ENCODE measurements at places on chromosomes 1 and 21.
A peak's percentile ranks its signal among the peaks of the same experiment; 100 is the strongest.

GRCh38 chr1:62794053-62794452 lies 10.1 kb downstream of the ATG4C start:
- no peaks in the 10 kb centered on the region for H3K4me1 ChIP-seq
- H3K27me3 ChIP-seq: no peaks in the 10 kb centered on the region
- no peak overlapping the region for H3K4me3 ChIP-seq
- H3K36me3 ChIP-seq: no peaks in the 10 kb centered on the region
- DNase-seq: no peak

GRCh38 chr1:173590557-173590956 lies 12.3 kb downstream of the SLC9C2 start:
- no peak overlapping the region for H3K27ac ChIP-seq
- no peaks in the 10 kb centered on the region for H3K4me1 ChIP-seq
- H3K27me3 ChIP-seq: no peaks in the 10 kb centered on the region
- H3K4me3 ChIP-seq: no peak overlapping the region

GRCh38 chr1:197222025-197222685 lies 45.9 kb upstream of the CRB1 start:
- H3K4me3 ChIP-seq: no peak overlapping the region
- no peak overlapping the region for H3K27ac ChIP-seq
- no peaks in the 10 kb centered on the region for H3K4me1 ChIP-seq
- DNase-seq: no peak

DNA sequence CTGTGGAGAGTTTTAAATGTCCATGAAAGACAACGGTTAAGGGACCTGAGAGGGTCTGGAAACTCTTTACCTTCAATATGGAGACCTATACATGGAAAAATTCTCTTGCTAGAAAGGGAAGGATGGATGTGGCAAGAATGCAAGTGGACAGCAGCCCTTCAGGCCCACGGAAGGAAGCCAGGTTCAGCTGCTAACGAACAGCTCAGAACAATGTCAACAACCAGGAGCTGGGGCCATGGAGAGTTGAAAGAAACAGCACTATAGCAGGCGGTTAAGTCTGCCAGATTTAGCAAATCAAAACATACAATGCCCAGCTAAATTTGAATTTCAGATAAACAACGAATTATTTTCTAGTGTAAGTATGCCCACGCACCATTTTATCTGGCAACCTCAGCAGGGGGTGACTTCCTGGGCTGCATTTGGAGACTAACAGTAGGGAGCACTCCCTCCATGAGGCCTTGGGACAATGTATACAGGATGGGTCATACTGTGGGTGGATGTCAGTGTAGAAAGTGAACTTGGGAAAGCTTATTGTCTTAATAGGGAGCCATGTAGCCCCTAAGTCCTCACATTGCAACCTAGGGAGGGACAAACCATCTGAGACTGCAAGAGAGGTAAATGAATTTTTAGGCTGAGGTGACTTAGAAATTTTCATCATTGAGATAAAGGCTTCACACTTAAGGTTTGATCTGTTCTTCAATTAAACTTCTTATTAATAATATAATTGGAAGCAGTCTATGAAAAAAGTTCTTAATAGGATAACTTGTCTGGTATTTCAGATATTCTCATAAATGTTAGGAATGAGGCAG lies 7.8 kb upstream of the H3-3A start:
- H3K4me1 ChIP-seq: no peaks in the 10 kb centered on the region
- no peaks in the 10 kb centered on the region for H3K27me3 ChIP-seq
- no peak overlapping the region for H3K27ac ChIP-seq
- no peak for DNase-seq
- no peak overlapping the region for H3K4me3 ChIP-seq

DNA sequence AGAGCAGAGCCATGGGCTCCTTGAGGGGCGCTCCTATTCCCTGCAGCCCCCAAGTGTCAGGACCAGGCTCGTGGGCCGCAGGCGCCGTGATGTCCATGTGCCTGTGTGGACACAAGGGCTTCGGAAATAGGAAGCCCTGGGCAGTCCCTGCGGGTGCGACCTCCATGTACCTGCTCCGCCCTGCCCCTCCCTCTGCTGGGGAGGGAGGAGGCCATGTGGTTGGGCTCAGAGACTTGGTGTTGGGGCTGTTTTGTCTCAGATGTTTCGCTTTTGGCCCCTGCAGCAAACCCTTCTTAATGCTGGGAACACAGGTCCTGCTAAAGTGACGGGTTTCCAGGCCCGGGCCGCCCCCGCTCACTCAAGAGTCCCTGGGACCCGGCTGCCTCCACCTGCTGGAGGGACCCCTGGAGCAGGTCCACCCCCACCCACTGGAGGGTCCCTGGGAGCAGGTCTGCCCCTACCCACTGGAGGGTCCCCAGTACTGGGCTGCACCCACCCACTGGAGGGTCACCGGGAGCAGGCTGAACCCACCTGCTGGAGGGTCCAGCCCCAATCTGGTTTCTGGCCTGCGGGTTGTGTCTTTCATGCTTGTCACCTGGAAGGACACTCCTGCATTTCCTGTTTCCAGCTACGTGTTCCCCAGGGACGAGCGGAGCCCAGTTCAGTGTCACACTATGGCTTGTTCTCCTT lies 156.5 kb downstream of the PEX14 start:
- peaks cover 27% of the 10 kb centered on the region for H3K4me1 ChIP-seq
- no peak overlapping the region for H3K4me3 ChIP-seq
- no peak for DNase-seq
- peak overlapping the region; percentile 21 for H3K27ac ChIP-seq

DNA sequence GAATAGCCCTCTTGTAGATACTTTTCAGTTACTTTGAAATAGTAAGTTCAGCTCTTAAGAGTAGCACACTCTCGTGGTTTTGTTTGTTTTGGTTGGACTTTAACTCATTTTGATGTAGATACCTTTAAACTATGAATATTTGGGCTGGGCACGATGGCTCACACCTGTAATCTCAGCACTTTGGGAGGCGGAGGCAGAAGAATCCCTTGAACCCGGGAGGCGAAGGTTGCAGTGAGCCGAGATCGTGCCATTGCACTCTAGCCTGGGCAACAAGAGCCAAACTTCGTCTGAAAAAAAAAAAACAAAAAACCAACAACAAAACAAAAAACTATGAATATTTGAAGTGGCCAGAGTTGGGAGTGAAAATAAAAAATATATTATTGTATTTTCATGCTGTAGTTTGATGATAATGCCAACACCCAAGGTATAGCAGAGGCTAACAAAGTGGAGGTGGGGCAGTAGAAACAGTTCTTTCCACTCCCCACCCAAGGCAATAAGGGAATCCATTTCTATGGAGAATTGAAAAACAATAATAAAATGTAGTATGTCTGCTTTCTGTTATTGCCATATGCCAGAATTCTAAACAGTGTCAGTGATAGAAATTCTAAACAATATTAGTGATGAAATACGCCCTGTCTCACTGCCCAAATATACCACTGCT lies 1.7 kb downstream of the ZNF326 start:
- peak overlapping the region; percentile 96 for H3K27ac ChIP-seq
- no peaks in the 10 kb centered on the region for H3K36me3 ChIP-seq
- no peaks in the 10 kb centered on the region for H3K27me3 ChIP-seq
- H3K4me3 ChIP-seq: peak overlapping the region; percentile 91

DNA sequence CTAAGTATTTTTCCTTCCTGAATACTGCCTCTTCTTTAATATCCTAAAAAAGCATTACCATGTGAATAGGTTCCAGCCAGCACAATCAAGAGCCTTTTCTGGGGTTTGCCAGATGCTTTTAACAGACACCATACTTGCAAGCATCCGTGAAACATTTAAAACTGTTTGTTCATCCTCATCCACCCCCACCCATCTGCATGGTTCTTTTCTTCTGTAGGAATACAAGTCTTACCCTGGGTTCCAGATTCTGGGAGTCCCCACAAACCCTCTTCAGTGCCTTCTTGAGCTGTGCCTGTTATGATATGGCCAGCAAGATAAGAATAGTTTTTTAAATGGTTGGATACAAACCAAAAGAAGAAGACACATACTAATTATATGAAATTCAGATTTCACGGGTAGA lies 354.9 kb upstream of the PLXNA2 start:
- no peaks in the 10 kb centered on the region for H3K4me1 ChIP-seq
- H3K4me3 ChIP-seq: no peak overlapping the region
- no peak for DNase-seq
- no peak overlapping the region for H3K27ac ChIP-seq
- no peaks in the 10 kb centered on the region for H3K36me3 ChIP-seq
- H3K27me3 ChIP-seq: no peaks in the 10 kb centered on the region

- no peak overlapping the region for H3K27ac ChIP-seq
- no peaks in the 10 kb centered on the region for H3K27me3 ChIP-seq
- no peaks in the 10 kb centered on the region for H3K36me3 ChIP-seq
- peaks cover under 1% of the 10 kb centered on the region for H3K4me1 ChIP-seq
- no peak overlapping the region for H3K4me3 ChIP-seq
- no peak for DNase-seq
These were observed 10.7 kb upstream of the ELOA start for GRCh38 chr1:23732363-23733224.

DNA sequence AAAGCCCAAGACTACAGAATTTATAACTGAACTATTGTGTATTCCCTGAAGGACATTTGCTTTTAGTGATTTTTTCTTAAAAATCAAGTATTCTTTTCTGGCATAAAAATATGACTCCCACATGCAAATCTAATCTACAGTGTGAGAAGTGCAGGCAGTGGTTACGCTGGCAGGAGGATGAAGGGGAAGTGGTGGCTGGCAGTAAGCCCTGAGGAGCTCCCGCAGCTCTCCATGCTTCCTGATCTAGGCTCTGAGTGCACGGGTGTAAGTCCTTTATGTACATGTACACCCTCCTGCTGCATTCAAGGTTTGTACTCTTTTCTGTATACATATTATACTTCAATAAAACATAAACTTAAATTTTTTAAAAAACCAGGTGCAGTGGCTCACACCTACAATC lies 67.5 kb upstream of the PRDX6 start:
- no peaks in the 10 kb centered on the region for H3K36me3 ChIP-seq
- no peaks in the 10 kb centered on the region for H3K4me1 ChIP-seq
- DNase-seq: no peak
- H3K4me3 ChIP-seq: no peak overlapping the region
- no peaks in the 10 kb centered on the region for H3K27me3 ChIP-seq

GRCh38 chr1:59151860-59152259 lies 145.0 kb upstream of the FGGY start:
- peak overlapping the region; percentile 79 for H3K27ac ChIP-seq
- DNase-seq: no peak
- H3K4me3 ChIP-seq: no peak overlapping the region
- no peaks in the 10 kb centered on the region for H3K27me3 ChIP-seq
- no peaks in the 10 kb centered on the region for H3K36me3 ChIP-seq

DNA sequence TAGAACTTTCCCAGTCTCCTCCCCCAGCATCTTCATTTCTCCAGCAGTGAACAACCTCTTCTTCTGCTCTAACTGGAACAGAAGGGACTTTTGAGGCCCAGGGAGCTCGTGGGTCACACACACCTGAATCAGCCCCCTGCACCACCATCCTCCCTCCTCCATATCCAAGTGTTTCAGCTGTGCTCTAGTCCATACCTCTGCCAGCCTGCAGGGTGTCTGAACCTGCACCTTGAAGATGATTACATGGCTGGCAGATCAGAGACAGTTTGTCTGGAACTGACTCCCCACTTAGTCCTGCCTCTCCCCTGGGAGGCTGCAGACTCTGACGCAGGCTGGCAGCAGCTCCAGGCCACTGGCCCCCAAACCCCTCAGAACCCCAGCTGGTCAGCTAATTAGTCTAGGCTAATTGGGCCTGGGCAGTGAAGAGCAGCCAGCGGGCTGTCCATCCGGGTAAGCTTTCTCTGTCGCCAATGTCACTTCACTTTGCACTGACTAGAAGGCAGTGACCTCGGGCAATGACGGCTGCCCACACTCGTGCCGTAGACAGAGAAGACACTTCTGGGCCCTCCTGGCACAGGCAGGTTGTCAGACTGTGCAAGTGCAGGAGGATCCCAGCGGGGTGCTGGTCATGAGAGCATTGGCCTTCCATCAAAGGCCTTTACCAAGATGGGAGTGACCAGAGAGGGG lies 12.2 kb downstream of the CAMK1G start:
- no peak overlapping the region for H3K27ac ChIP-seq
- no peaks in the 10 kb centered on the region for H3K36me3 ChIP-seq
- no peak for DNase-seq
- no peaks in the 10 kb centered on the region for H3K4me1 ChIP-seq

GRCh38 chr1:178486100-178487069 lies 10.4 kb downstream of the CLEC20A start:
- peaks cover 12% of the 10 kb centered on the region for H3K4me1 ChIP-seq
- DNase-seq: no peak
- peak overlapping the region; percentile 16 for H3K4me3 ChIP-seq
- H3K27me3 ChIP-seq: no peaks in the 10 kb centered on the region

- H3K27me3 ChIP-seq: no peaks in the 10 kb centered on the region
- H3K4me3 ChIP-seq: peak overlapping the region; percentile 76
- no peaks in the 10 kb centered on the region for H3K36me3 ChIP-seq
- peaks cover 57% of the 10 kb centered on the region for H3K4me1 ChIP-seq
- DNase-seq: no peak
These were observed 711 bp downstream of the TRNP1 start for GRCh38 chr1:26994020-26994786.

All from vagina (tissue), 2 donors.